ENCODE measurements at places on chromosomes 1 and 21.

GRCh38 chr1:36559061-36559460, 76.3 kb upstream of the CSF3R start:
- no peak for DNase-seq

- no peak for DNase-seq
Measured at GRCh38 chr1:150615346-150616201, 13.8 kb downstream of the ENSA start.

GRCh38 chr1:226624526-226624925, 76.0 kb downstream of the STUM start:
- DNase-seq = no peak

DNA sequence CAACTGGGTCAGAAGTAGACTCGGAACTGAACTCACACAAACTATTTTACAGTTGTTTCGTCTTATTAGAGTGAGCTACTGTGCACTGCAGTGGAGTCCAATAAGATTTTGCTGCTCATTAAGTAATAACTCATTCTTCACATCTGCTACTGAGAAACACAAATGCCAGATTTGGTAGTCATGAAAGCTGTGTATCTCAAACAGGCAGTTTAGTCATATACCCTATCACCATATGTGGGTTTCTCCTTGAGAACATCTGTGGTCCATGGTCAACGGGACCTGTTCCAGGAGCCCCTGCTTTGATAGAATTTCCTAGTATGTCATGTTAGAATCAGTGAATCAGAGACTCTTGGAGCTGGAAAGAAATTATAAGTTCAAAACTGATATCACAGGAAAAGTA, 60.4 kb downstream of the ALG14 start:
- no peak for DNase-seq

DNA sequence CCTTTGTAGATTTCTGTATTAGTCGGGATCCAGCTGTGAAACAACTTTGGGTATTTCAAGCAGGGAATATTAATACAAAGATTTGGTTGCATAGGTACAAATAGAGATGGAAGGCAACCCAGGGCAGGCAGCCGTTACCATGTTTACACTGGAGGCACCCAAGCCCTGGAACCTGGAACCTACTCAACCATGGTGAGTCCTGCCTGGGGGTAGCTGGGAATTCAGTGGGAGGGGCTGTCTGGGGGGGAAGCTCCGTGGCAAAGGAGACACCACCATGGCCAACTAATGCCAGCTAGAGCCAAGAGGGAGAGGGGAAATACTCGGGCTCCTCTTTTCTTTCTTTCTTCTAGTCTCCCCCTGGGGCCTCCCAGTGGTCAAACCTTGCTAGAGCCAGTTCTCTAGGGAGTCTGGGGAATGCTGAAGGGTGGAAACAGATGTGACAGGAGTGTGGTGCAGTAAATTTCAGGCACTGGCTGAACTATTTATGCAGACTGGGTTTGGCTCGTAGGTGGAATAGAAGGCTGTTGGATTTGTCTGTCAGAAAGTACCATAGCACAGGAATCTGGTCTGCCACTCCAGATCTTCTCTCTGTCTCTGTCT, 91.9 kb upstream of the CACNA1E start:
- DNase-seq = no peak
